Naive thymus-derived CD4-positive, alpha-beta T cell (primary cell): ENCODE measurements at places on chromosomes 2 and 18.
A peak's percentile ranks its signal among the peaks of the same experiment; 100 is the strongest.

GRCh38 chr2:42613281-42614064 is 45.0 kb downstream of the MTA3 start:
- H3K4me3 ChIP-seq = no peak overlapping the region
- H3K4me1 ChIP-seq = no peaks in the 10 kb centered on the region
- H3K27ac ChIP-seq = no peak overlapping the region
- H3K36me3 ChIP-seq = peaks cover 26% of the 10 kb centered on the region
- H3K27me3 ChIP-seq = no peaks in the 10 kb centered on the region

- H3K27ac ChIP-seq = peak overlapping the region; percentile 66
- peaks cover 19% of the 10 kb centered on the region for H3K4me1 ChIP-seq
- H3K27me3 ChIP-seq = peaks cover 14% of the 10 kb centered on the region
- DNase-seq = peak; percentile 73
- peak overlapping the region; percentile 87 for H3K4me3 ChIP-seq
These were observed 1.3 kb downstream of the BCL2L11 start for GRCh38 chr2:111121828-111122630.

DNA sequence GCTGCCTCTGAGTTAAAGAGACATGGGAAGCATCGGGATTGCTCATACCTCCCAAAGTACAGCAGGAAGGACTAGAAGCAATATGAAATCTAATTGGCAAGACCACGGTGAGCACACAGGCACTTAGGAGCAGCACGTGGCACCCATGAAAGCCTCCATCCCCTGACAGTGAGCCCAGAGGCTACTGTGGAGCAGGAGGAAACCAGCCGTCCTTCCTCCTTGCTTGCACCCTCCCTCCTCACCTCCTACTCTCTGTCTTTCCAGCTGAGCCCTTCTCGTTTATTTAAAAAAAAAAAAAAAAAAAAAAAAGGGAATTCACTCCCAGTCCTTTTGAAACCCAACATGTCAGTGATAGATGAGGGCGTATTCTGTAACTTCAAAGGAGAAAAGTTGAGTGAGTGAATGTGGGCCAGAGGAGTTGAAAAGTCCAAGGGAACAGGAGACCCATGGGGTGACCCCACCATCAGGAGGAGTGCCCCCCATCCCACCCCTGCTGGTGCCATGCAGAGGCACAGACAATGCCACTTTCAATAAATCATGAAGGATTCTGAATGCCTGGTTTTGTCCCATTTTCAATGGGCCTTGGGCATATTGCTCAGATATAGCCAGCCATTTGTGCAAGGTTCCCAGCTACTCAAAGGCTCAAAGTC is 96.6 kb upstream of the ALPP start:
- no peak for DNase-seq
- no peaks in the 10 kb centered on the region for H3K4me1 ChIP-seq
- no peaks in the 10 kb centered on the region for H3K27me3 ChIP-seq
- H3K36me3 ChIP-seq = peaks cover 9% of the 10 kb centered on the region

- H3K27ac ChIP-seq = no peak overlapping the region
- no peak overlapping the region for H3K4me3 ChIP-seq
These were observed 323.7 kb downstream of the SLC4A3 start for GRCh38 chr2:219951099-219951498.

- no peaks in the 10 kb centered on the region for H3K4me1 ChIP-seq
- H3K27me3 ChIP-seq = no peaks in the 10 kb centered on the region
- no peak for DNase-seq
- H3K27ac ChIP-seq = no peak overlapping the region
These were observed 898.3 kb downstream of the CPS1 start for GRCh38 chr2:211454679-211455078.

DNA sequence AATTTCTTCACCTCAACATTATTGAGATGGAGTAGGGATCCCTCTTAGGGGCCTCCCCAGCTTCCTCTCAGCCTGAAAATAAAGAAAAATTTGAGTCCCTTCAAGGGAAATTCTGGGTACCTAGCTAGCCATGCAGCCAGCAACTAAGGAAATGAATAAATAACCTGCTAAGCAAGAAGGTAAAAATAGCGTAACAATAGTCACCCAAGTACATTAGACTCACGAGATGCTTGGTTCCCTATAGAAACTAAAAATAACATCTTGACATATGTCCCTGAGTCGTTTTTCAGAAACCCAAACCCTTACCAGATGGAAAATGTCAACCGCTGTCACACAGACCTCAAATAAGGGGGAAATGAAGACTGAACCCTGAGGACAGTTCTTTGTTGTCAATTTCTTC is 51.9 kb downstream of the CACNB4 start:
- H3K27ac ChIP-seq = no peak overlapping the region
- no peaks in the 10 kb centered on the region for H3K4me1 ChIP-seq
- no peaks in the 10 kb centered on the region for H3K36me3 ChIP-seq
- H3K4me3 ChIP-seq = no peak overlapping the region
- H3K27me3 ChIP-seq = no peaks in the 10 kb centered on the region
- DNase-seq = no peak

DNA sequence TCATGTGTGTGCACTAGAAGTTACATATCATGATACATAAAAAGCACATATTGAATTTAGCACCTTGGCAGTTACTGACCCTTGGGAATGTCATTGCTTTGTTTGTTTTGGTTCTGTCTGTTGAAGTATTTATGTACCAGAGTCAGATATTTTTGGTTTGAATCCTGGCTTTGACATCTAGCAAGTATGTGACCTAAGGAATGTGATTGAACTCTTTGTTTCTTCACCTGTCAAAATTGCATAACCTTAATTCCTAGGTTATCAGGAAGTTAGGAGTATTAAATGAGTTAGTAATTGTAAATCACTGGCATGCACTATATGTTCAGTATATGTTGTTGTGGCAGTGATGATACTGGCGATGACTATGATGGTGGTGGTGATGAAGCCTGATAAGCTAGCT is 1003.5 kb upstream of the NRXN1 start:
- H3K4me3 ChIP-seq = no peak overlapping the region
- no peak overlapping the region for H3K27ac ChIP-seq
- no peaks in the 10 kb centered on the region for H3K4me1 ChIP-seq
- no peaks in the 10 kb centered on the region for H3K36me3 ChIP-seq
